ENCODE measurements at places on chromosomes 12 and 14.

GRCh38 chr12:26884765-26885576 is 52.0 kb upstream of the ITPR2 start:
- peak; percentile 65 for DNase-seq

GRCh38 chr14:40058901-40059897 is 627.0 kb upstream of the FBXO33 start:
- DNase-seq = no peak

DNA sequence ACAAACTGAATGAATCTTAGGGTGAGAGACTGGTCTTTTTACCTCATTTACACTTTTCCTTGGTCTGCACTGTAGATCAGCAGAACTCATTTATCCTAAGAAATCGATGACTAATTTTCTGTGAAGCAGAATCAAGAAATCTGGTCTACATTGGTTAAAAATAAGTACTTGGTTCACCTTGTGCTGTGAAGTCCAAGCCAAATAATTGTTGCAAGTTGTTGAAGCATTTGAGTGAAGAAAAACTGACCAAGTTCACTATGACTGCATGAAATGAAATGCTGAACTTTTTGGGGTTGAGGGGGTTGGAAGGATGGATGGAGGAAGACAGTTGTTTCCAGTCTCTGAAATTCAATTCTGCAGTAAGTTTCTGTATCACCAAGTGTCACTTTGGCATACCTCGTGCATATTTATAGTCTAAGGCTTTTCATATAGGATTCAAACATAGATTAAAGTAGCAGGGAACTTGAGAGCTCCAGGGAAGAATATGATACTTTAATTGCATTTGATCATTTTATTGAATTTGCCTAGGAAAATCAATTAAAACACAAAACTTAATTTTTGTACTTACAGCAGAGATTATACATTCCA is 75.0 kb downstream of the FAR2 start:
- no peak for DNase-seq

- no peak for DNase-seq
These were observed 18.5 kb upstream of the SFSWAP start for GRCh38 chr12:131692431-131692830.

DNA sequence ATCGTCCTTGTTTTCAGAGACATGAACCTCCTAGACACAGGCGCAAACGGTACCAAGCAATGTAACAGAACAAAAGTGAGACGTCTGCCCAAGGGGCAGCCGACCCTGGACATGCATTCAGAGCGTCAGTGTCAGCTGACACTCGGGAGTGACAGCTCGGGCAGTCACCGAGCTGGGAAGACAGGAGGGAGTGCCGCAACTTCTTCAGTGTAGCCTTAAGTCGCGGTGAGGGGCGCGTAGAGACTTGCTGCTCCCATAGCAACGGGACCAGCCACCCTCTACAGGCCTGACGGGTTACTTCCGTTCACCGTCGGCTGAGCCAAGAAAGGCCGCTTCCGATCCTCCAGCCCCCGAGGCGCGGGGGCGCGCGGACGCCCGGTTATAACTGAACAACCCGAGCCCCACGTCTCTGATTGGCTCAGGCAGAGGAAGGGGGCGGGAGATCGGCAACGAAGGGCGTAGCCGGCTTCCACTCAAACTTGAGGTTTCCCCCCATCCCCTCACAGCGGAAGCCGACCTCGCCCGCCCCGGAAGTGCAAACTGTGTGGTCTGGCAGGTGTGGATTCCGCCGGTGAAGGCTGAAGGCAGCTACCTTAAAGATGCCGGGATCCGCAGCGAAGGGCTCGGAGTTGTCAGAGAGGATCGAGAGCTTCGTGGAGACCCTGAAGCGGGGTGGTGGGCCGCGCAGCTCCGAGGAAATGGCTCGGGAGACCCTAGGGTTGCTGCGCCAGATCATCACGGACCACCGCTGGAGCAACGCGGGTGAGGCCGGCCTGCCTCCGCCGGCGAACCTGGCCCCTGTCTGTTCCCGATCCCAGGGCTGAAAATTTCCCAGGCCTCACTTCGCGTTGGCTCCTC is at the start of gene EIF2B2:
Gene EIF2B2, plus strand, starts transcription at position 530 of the 858 bp plus-strand sequence. Its CDS starts 70 bp downstream, at position 600.
- peak; percentile 98 for DNase-seq

DNA sequence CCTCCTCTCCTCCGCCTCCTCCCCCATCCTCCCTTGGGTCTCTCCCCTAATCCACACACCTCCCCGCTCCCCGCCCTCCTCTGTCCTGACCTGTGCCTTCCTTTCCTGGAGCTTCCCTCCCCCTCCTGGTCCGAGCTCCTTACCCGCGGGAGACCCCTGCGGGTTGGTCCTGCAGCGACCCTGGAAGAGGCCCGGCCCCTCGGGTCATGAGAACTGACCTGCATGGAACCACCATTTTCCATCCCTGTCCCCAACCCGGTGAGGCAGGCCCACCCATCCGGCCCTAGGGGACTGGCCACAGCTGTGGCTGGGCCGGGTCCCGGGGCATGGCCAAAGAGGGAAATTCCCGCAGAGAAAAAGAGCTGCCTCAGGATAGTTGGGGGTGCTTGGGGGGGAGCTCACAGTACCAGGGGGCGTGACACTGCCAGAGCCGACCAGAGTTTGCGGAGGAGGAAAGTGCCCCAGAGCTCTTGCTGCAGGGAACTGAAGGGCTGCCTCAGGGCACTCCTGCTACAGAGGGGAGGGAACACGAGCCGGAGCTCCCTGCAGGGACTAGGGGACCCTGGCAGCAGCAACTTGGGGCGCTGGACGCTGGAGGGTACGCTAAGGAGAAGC is 613 bp downstream of the ARHGEF40 start:
- DNase-seq = no peak

- no peak for DNase-seq
These were observed 46.5 kb upstream of the ESR2 start for GRCh38 chr14:64340560-64341196.

- DNase-seq = no peak
These were observed 161.2 kb upstream of the SLC38A2 start for GRCh38 chr12:46533723-46534122.
